Panc1 (cell line): ENCODE measurements at places on chromosomes 1 and 21.

- no peaks in the 10 kb centered on the region for H3K27me3 ChIP-seq
- H3K36me3 ChIP-seq: no peaks in the 10 kb centered on the region
- no peak for DNase-seq
- H3K27ac ChIP-seq: no peak overlapping the region
- H3K4me1 ChIP-seq: no peaks in the 10 kb centered on the region
- no peak overlapping the region for H3K4me3 ChIP-seq
Observed at GRCh38 chr1:107609808-107610207, 355.2 kb downstream of the VAV3 start.

DNA sequence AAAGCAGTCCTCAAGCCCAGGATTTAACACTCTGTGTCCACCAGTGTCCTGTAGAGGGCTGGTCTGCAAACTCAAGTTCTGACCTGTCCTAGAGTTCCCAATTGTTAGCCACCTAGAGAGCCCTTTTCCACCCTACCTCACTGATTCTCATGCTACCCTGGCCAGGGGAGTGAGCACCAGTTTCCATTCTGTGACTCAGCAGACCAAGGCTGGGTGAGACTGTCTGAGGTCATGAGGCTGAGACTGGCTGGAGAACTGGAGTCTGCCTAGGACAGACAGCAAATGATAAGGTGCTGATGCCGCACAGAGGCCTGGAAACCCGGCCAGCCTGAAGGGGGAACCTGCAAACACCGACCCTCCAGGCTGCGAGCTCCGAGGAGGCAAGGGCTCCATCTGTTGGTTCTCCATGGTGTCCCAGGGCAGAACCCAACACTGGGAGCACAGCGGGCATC, 13.7 kb downstream of the GLIS1 start:
- H3K4me3 ChIP-seq: no peak overlapping the region
- no peaks in the 10 kb centered on the region for H3K4me1 ChIP-seq
- no peaks in the 10 kb centered on the region for H3K27me3 ChIP-seq
- DNase-seq: no peak
- no peak overlapping the region for H3K27ac ChIP-seq

GRCh38 chr1:150537732-150538684, 11.2 kb upstream of the ADAMTSL4 start:
- H3K36me3 ChIP-seq: no peaks in the 10 kb centered on the region
- no peaks in the 10 kb centered on the region for H3K4me1 ChIP-seq
- H3K4me3 ChIP-seq: no peak overlapping the region
- H3K27me3 ChIP-seq: no peaks in the 10 kb centered on the region
- H3K27ac ChIP-seq: no peak overlapping the region

- no peak for DNase-seq
- no peaks in the 10 kb centered on the region for H3K4me1 ChIP-seq
- H3K4me3 ChIP-seq: no peak overlapping the region
- peaks cover 52% of the 10 kb centered on the region for H3K36me3 ChIP-seq
- H3K27me3 ChIP-seq: no peaks in the 10 kb centered on the region
Observed at GRCh38 chr1:203828002-203828401, 32.6 kb downstream of the ZBED6 start.

DNA sequence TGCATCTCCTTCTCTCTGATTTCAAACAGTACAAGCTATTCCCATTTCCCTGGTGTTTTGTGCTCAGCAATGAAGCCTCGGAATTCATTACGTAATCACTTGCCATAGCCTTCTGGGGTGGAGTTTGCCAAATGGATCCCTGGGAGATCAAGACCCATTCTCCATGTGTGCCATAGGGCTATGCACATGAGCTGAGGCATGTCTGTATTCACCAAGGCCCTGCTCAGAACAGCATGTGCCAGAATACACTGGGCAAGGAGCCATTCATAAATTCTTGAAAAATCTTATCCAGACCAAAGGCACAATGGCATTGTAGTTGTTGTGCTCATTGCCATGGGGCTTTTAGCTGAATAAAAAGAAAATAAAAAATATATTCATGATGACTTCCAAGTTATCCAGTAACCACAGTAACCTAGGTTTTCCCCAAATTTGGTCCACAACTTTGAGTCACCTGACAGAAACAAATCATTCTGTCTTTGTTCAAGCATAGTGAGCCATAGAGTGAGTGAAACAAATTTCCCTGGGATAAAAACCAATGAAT, 53.0 kb downstream of the CRB1 start:
- no peak overlapping the region for H3K4me3 ChIP-seq
- no peaks in the 10 kb centered on the region for H3K27me3 ChIP-seq
- H3K27ac ChIP-seq: no peak overlapping the region
- no peaks in the 10 kb centered on the region for H3K4me1 ChIP-seq

- H3K4me1 ChIP-seq: peaks cover 3% of the 10 kb centered on the region; the same call in 1 of the 2 replicates
- H3K27ac ChIP-seq: peak overlapping the region; percentile 51; the same call in 1 of the 2 replicates
- H3K36me3 ChIP-seq: no peaks in the 10 kb centered on the region
- H3K4me3 ChIP-seq: peak overlapping the region; percentile 7; the same call in 1 of the 2 replicates
Observed at GRCh38 chr1:117670976-117671780, 65.3 kb downstream of the TENT5C start.

DNA sequence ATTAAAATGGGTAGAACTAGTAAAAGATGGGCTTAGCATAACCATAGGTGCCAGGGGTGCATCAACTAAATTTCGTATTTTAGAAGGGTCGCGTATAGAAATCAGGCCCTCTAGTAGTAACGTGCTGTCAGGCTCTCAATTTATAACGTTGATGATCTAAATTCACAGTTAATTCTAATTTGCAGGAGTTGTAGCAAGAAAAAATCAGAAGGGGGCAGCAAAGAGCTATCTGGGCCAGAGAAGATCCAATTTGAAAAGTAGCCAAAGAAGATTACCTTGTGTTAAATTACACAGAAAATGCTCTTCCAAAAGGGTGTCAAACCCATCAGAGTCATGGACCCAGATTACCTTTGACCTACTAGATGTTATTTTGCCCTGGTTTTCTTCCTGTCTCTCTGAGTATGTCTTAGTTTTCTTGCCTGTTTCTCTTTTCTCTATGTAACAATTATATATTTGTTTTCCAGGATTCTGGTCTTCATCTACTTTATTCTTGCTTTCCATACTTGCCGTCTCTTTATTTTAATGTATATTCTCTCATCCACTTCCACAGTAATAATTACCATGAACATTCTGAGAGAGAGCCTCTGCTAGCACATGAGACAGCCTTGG, 1030.9 kb downstream of the AMY1C start:
- no peaks in the 10 kb centered on the region for H3K27me3 ChIP-seq
- peak; percentile 12 for DNase-seq
- H3K36me3 ChIP-seq: no peaks in the 10 kb centered on the region
- H3K4me3 ChIP-seq: no peak overlapping the region
- no peaks in the 10 kb centered on the region for H3K4me1 ChIP-seq
- H3K27ac ChIP-seq: peak overlapping the region; percentile 17; the same call in 1 of the 2 replicates

DNA sequence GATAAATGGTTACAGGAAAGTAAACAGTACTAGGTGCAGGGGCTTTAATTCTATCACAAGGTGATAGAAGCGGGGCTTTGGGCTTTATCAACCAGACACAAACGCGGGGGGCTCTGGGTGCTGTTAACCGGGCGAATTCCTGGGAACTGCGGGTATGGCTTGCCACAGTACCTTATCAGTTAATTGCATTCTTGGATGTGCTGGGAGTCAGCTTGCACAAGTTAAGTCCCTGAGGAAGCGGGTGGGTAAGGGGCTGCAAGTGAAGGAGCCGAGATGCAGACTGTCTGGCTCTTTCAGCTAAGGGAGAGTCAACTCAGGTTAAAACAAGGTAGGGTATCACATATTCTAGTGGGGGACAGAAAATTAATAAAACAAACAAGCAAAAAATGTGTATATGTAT, 661 bp downstream of the GBP4 start:
- H3K4me1 ChIP-seq: peaks cover 11% of the 10 kb centered on the region; the same call in 1 of the 2 replicates
- H3K27ac ChIP-seq: no peak overlapping the region
- H3K4me3 ChIP-seq: peak overlapping the region; percentile 63
- DNase-seq: no peak
- no peaks in the 10 kb centered on the region for H3K36me3 ChIP-seq
- H3K27me3 ChIP-seq: peaks cover 8% of the 10 kb centered on the region

DNA sequence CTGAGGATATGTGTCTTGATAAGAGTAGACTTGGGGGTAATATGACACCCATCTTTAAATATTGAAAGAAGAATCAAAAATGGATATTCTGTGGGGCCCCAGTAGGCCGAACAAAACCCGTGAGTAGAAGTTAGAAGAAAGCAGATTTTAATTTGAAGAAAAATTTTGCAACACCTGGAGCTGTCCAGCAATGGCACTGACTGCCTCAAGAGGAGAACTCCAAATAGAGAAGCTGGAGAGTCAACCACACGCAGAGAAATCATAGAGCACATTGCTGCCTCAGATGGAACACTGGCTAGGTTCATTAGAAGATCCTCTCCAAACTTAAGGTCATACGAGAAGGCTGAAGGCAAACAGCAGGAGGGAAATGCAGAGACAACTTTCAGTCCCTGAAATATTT, 6.8 kb downstream of the NHLH1 start:
- DNase-seq: no peak
- no peaks in the 10 kb centered on the region for H3K4me1 ChIP-seq
- no peaks in the 10 kb centered on the region for H3K27me3 ChIP-seq
- H3K27ac ChIP-seq: no peak overlapping the region

GRCh38 chr1:41538741-41539417, 54.4 kb upstream of the EDN2 start:
- H3K4me1 ChIP-seq: no peaks in the 10 kb centered on the region
- H3K36me3 ChIP-seq: no peaks in the 10 kb centered on the region
- no peak for DNase-seq
- H3K27ac ChIP-seq: no peak overlapping the region
- H3K4me3 ChIP-seq: no peak overlapping the region
- H3K27me3 ChIP-seq: no peaks in the 10 kb centered on the region

GRCh38 chr1:145855426-145855948, 3.4 kb downstream of the PIAS3 start:
- peaks cover 17% of the 10 kb centered on the region; the same call in 1 of the 2 replicates for H3K36me3 ChIP-seq
- H3K27ac ChIP-seq: no peak overlapping the region
- H3K4me3 ChIP-seq: no peak overlapping the region
- no peak for DNase-seq
- H3K4me1 ChIP-seq: peaks cover 14% of the 10 kb centered on the region
- no peaks in the 10 kb centered on the region for H3K27me3 ChIP-seq

DNA sequence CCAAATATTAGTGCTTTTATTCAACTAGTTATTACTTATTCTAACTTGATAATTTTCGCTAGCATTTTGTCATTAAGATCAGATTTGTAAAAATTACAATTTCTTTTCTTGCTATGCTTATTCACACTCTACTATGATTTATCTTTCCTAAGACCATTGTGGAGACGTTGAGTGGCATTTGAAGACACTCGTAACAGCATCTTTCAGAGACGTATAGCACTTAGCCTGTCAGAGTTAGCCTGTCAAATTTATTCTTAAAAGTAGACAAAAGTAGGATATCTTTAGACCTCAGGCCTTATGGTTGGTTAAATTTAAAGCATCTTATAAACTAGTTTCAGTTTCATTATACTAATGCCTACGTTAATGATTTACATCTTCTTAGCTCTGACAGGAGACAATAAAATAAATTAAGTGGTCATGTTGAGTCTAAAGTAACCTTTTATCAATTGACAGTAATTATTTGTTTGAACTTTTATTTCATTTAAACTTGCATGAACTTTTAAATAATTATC, 1410.1 kb downstream of the MRPL39 start:
- H3K36me3 ChIP-seq: no peaks in the 10 kb centered on the region; the same call in 1 of the 2 replicates
- no peak overlapping the region for H3K4me3 ChIP-seq
- DNase-seq: no peak
- H3K27ac ChIP-seq: no peak overlapping the region
